ENCODE measurements at places on chromosomes 16 and 17. TPM values are rescaled to one million over a fixed set of nuclear protein-coding genes. Genes with fewer than 3 reads are reported as not detected.

DNA sequence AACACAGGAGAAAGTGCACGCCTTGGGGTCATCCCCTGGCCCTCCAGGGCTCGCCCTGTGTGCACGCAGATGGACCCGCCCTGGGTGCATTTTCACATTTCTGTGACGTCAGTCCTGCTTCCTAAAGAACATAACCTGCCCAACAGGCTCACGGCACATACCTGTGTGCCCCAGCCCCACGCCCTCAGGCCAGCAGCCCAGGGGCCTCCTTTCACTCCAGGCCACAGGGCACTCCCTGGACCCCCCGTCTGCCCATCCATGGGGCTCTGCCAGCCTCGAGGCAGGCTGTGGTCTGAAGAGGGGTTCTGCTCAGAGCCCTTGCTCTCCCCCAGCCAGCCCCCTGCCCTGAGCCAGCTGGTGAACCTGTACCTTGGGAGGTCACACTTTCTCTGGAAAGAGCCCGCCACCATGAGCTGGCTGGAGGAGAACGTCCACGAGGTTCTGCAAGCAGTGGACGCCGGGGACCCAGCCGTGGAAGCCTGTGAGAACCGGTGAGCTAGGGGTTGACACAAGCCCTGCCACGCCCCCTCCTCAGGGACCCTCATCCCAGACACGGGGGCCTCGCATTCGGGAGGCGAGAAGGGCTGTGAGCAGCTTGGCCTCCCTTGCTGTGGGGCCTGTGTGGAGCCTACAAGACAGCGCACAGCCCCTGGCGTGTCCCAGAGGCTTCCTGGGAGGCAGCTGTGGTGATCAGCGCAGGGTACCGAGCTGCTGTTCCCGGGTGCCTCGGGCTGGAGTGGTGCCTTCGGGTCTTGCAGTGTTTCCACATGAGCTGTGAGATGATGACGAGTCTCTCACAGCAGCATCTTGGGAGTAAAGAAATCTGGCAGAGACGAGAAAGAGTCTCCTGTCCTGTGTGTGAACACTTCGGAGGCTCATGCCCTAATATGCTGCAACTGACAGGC is 13.8 kb upstream of the MC1R start:
- DNase-seq = no peak

- DNase-seq = no peak
Observed at GRCh38 chr17:64968652-64969501, 49.6 kb upstream of the LRRC37A3 start.

- no peak for DNase-seq
Observed at GRCh38 chr17:67655478-67656148, 62.1 kb upstream of the NOL11 start.

- no peak for DNase-seq
Observed at GRCh38 chr16:89046491-89046890, 47.2 kb upstream of the ACSF3 start.

GRCh38 chr17:48733632-48734328 is 5.2 kb upstream of the HOXB13 start:
- DNase-seq = no peak

DNA sequence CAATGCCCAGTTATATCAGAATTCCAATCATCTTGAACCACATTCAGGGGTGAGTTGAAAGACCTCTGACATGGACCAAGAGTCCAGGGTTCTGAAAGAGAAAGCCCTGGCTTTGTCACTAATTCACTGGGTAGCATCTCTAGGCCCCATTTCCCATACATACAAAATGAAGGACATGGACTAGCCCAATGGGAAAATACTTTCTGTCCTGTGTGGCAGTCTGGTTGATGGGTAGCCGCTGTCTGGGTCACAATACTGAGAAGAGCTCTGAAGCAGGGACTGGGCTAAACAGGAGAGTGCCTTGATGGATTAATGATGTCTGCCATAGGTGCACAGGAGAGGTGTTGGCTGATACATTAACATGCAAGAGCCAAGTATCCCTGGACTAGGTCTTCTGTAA is 214.3 kb downstream of the RAB11FIP4 start:
- no peak for DNase-seq

DNA sequence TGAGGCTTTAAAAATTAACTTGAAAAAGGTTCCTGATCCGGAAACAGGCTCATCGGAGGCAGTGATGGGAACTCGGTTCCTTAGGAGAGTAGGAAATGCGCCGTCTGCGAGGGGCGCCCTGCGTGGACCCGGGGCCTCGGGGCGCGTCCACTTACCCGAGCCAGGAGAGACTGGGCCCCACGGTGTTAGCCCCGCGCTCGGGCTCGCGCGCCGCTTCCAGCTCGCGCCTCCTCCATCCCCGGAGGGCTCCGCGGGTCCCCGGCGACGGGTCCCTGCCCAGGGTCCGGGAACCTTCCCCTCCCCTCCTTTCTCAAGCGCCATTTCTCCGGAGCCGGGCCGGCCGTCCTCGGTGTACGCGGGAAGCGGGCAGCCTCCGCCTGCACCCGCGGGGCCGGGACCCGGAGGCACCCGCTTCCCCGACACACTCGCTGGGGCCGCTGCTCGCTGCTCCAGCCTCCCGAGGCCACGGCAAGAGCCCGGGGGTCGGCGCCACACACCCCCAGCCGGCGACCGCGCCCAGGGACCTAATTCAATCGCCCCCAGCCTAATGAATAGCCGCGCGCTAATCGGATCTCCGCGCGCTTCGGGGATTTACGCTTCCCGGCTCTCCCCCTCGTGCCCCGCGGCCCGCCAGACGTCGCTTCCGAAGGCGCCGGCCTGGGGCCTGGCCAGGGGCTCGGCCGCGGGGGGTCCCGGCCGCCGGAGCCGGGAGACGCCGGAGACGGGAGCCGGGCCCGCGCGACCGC is 2.2 kb upstream of the BAHCC1 start:
- DNase-seq = peak; percentile 26

DNA sequence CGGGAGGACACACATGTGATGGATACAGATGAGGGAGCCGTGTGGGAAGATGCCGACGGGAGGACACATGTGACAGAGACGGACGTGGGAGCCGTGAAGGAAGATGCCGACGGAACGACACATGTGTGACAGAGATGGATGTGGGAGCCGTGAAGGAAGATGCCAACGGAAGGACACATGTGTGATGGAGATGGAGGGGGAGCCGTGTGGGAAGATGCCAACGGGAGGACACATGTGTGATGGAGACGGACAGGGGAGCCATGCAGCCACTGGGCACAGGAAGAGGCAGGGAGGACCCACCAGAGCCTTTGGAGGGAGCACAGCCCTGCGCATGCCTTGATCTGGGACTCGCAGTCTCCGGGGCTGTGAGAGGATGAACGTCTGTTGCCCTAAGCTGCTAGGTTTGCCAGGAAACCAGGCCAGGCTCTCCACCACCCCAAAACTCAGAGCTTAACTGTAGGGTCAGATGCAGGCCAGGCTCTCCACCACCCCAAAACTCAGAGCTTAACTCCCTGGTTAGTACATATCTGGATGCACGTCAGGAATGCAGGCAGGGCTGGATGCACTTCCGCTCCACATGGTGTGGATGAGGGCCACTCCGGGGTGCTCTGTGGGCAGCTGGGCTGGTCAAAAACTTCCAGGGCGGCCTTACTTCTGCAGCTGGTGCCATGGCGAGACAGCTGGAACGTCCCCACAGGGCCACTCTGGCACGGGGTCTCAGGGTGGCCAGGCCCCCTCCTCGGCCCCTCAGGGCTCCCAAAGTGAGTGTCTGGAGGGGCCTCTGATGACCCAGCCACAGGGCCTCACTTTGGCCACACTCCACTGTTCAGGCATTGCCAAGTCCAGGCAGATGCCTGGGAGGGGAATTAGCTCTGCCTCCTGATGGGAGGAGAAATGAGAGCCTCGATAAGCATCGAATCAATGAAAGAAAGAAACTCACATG is 47.7 kb upstream of the ZNF469 start:
- peak; percentile 61 for DNase-seq

The KRTAP4-1 gene
- 1.9 TPM for total RNA-seq
